ENCODE measurements at places on chromosomes 13 and 19.

DNA sequence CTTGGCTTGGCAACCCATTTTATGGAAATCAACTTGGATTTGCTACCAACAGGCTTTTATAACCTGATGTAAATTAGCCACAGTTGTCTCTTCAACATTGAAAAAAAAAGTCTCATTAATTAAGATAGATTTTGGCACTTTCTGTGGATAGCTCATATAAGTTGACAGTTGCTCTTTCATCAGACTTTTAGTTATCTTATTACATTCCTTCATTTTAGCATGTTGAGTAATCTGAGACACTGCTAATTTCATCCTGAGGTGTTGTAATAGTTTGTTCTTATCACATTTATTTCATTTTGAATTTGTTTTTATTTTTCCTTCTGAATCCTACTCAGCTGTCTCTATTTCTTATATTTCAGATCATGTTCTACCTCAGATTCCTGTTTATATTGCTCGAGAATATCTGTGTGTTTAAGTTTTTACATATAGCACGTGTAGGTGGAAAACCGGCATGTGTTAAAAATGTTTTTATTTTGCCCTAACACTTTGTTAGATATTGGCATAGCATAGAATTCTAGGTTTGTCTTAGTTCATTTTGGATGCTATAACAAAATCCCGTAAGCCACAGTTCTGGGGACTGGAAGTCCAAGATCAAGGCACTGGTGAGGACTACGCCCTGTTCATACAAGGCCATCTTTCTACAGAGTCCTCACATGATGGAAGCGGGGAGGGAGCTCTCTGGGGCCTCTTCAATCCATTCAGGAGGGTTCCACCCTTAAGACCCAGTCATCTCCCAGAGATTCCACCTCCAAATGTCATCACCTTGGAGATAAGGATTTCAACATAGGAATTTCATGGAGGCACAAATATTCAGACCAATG lies 239.4 kb downstream of the COL4A1 start:
- no peak for DNase-seq

DNA sequence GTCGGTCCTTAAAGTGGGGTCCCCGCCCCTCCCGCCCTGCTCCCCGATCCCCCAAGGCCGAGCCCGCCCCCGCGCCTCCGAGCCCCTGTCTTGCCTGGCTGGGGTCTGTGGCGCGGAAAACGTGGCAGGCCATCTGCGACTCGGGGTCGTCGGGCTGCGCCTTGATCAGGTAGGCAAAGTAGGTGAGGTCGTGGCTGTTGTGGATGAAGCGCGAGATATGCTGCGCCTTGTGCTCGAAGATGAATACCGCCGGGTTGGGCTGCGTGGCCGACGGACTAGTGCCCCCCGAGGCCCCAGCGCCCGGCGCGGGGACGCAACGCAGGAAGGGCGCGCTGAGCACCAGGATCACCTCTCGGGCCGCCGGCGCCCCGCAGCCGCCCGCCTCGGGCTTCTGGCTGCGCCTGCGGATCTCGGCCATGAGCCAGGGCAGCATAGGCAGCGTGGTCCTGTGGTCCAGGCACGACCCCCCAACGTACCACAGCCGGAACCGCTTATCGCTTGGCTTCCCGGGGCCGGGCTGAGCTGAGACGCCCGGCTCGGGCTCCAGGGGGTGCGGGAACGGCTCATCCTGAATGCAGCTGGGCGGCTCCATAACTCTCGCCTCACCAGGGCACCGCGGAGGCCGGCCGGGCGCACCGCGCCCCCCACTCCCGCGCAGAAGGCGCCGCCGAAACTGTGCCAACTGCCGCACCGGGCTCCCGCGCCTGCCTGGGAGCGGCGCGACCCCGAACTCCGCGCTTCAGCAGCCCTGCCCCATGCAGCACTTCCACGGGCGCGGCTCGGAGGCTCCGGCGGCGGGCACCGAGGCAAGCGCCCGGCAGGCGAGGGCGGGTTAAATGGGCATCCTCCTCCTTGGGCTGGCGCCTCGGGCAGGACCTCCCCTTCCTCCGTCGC lies 546 bp downstream of the TBC1D4 start:
- DNase-seq, result peak; percentile 37

DNA sequence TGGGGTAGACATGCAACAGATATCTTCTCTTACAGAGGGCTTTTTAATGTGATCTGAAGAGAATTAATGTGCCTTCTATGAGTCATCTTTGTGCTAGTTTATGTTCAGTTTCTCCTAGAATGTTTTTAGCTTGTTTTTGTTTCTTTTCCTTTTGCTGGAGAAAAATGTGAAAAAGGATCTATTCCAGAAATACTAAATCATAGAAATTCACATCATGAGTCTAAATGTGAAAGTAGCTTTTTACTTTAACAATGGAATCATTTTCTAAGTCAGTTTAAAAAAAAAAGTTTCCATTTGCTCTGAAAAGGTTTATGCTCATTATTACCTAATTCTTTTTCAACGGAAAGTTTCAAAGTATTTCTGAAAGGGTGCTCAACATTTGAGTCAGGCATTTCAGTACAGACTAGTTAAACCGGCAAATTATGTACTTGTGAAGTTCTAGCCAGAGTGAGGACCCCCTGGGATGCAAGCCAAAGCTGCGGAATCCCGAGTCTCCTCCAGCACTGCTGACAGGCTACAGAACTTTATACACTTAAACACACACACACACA lies 72.9 kb downstream of the SPATA13 start:
- peak; percentile 80 for DNase-seq

GRCh38 chr19:756236-756635 lies 5.3 kb downstream of the MISP start:
- peak; percentile 42 for DNase-seq

DNA sequence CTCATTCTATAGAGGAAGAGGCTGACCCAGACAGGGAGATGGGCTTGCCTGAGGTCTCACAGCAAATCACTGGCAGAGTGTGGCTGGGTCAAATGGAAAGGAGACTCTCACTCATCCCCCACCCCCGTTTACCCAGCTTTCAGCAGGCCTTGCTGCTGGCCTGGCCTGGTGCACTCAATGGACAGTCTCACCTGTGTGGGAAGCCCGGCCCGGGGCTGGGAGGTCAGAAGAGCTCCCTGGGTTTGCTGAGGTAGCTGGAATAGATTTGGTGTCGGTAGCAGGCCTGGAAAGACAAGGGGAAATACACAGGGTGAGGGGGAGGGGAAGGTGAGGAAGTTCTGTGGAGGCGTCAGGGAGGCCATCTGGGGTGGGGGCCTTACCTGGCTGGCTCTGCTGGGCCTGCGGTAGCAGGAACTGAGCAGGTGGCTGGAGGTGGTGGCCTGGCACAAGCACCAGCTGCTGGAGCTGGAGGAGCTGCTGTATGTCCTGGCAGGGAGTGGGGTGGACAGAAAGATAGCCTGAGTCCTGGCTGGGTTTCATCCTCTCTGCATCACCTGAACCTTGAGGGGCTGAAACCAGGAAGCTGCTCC lies 23.5 kb downstream of the ZNF574 start:
- DNase-seq, result no peak

DNA sequence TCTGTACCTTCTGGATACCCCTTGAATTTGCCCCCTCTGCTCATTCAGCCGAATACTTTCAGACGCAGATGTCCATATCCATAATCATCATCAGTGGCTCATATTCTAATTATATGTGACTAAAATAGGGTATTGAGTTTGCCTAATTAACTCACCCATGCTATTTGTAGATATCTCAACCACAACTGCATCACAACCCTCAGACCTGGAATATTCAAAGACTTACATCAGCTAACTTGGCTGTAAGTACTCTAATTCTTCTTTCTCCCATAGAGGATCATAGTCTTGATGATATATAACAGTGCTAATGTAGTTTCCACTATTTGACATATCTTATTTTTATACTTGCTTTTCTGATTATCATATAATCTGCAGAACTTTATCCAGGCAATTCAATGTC lies 35.8 kb downstream of the RXFP2 start:
- no peak for DNase-seq

Measured in astrocyte of the spinal cord (primary cell).